ENCODE measurements at places on chromosomes 16 and 17.

GRCh38 chr16:66834746-66835145 lies 4.0 kb upstream of the NAE1 start:
- DNase-seq: no peak

DNA sequence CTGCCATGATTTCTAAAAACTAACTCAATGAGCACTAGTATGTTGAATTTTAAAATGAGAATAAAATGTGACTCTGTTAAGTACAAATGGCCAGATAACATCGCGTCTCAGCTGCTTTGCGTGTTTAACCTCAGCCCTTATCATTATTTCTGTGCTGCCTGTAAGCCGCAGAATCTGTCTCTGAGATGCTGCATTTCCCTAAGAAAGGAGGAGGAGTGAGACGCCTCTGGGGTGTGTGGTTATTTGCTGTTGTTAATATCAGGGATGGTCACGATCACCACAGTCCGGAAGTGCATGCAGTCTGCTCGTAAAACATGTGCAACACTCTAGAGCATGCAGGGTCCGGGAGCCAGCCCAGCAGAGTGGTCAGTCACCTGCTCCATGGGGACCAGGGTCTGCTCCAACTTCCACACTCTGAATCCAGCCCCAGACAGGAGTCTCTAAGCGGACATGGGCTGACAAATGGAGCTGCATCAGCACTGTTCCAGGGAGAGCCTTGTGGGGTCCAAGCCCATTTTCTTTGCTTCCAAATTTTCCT lies 342.5 kb downstream of the MAF start:
- DNase-seq: no peak

- no peak for DNase-seq
Observed at GRCh38 chr17:21376759-21377690, 868 bp downstream of the KCNJ12 start.

DNA sequence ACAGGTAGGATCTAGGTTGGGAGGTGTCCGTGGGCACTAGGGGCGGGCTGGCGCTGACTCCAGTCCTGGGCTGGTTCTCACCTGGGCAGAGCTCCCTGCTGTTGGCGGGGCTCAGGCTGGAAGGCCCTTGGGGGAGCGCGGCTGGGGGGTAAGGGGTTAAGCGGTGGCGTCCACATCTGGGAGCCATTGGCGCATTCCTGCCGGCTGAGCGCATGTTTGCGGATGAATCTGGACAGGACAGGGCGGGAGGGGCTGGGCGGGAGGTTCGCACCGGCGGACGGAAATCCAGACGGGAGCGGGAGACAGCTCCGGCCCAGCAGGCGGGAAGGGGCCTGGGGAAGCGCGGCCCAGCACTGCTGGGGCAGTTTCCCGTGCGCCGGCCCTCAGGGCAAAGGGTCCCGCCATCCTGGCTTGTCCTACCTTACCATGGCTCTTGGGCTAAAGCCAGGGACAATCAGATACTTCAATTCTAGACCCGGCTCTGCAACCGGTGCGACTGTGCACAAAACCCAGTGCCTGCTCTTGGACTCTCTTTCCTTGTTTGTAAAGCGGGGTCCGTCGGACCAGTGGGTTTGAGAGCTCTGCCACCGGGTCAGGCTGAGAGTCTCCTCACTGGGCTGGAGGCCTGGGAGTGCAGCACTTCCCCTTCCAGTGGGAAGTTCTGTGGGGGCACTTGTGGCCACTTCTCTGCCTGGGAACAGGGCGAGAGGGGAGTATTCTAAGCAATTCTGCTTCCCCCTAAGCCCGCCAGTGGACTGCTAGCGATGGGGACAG lies 7.8 kb downstream of the RARA start:
- DNase-seq: no peak

- no peak for DNase-seq
Observed at GRCh38 chr16:57910696-57911095, 60.2 kb downstream of the CNGB1 start.

DNA sequence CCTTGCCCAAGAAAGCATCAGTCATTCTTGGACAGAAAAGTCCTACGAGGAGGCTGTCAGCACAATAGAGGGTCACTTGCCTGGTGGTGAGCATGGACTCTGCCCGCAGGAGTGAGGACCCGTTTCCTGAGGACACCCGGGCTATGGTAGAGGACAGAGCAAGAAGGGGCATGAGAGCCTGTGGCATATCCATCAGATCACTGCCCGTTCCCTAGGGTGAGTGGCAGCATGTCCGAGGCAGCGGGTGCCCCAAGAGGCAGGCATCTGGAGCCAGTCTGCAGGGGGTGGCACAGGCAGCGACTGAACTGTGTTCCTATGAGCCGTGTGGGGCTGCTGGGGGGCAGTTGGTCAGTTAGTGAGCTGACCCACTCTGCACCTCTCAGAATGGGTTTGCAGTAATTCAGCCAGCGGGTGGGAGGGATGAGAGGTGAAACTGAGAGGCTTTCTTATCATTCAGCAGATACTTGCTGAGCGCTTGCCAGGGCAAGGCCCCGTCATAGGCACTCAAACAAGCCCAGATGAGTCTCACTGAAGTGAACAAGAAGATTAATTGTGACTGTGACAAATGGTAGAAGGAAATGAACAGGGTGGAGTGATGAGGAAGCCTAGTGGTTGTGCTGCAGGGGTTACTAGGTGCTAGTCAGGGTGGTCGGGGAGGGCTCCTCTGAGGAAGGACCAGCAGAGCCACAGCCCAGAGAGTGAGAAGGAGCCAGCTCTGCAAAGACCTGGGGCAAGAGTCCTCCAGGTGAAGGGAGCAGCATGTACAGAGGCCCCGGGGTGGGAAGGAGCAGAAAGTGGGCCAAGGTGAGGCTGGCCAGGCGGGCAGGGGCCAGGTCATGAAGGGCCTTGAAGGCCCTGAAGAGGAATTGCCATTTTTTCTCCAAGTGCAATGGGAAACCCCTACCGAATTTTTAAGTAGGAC lies 87.9 kb downstream of the CLEC16A start:
- no peak for DNase-seq

DNA sequence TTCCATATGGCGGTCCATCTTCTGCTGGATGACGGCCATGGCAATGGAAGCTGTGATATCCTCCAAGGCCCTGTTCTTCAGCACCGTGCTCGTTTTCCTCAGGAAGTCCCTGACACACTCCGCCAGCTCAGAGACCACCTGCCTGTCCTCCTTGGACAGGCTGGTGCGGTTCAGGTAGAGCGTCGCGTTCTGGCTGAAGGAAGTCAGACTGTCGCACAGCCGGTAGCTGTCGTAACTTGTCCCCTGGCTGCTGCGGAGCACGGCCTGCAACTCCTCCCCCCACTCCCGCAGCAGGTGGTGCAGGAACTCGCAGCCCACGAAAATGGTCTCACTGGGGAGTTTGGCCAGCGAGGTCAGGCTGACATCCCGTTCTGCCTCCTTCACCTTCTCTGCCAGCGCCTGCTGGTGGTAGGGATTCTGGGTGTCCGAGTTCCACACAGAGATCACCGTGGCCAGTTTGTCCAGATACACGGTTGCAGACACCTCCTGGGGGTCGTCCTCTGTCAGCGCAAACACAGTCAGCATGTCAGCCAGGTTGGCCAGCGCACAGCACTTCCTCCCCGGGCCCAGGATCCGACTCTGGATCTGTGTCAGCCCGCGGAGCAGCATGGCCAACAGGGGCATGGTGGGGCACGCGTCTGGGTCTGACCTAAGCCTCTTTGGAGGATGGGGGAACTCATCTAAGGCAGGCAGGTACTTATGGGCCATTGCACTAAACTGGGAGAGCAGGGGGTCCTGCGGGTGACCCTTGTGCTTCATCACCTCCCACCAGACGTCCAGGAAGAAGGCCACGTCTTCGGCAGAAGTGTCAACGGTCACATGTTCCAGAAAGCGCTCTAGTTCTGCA lies 5.1 kb downstream of the GEMIN4 start:
- no peak for DNase-seq
